Myocyte (in vitro differentiated cells): ENCODE measurements at places on chromosomes 5 and 9. TPM values are rescaled to one million over a fixed set of nuclear protein-coding genes. Genes with fewer than 3 reads are reported as not detected.

Gene ISL1
- 0.10 TPM in 1 of 2 replicates, not detected in the other for total RNA-seq

Gene PCDHA8
- total RNA-seq = not detected in 2 replicates

Gene SLC46A2
- total RNA-seq = not detected in 2 replicates

Gene CDKN2A
- 169 and 177 TPM in 2 replicates for total RNA-seq

Gene SLCO4C1
- total RNA-seq = 0.05 and 0.29 TPM in 2 replicates

Gene PRR16
- 9.2 and 17.2 TPM in 2 replicates for total RNA-seq

Gene CDC20B
- total RNA-seq = not detected in 2 replicates
